ENCODE measurements at places on chromosomes 1 and 21. TPM values are rescaled to one million over a fixed set of nuclear protein-coding genes. Genes with fewer than 3 reads are reported as not detected.

GRCh38 chr1:166920561-166921475 is 44.8 kb upstream of the TADA1 start:
- no peak overlapping the region for H3K27ac ChIP-seq
- H3K4me1 ChIP-seq: peaks cover 18% of the 10 kb centered on the region
- no peak for DNase-seq
- no peaks in the 10 kb centered on the region for H3K36me3 ChIP-seq
- H3K4me3 ChIP-seq: no peak overlapping the region
- no peaks in the 10 kb centered on the region for H3K27me3 ChIP-seq

DNA sequence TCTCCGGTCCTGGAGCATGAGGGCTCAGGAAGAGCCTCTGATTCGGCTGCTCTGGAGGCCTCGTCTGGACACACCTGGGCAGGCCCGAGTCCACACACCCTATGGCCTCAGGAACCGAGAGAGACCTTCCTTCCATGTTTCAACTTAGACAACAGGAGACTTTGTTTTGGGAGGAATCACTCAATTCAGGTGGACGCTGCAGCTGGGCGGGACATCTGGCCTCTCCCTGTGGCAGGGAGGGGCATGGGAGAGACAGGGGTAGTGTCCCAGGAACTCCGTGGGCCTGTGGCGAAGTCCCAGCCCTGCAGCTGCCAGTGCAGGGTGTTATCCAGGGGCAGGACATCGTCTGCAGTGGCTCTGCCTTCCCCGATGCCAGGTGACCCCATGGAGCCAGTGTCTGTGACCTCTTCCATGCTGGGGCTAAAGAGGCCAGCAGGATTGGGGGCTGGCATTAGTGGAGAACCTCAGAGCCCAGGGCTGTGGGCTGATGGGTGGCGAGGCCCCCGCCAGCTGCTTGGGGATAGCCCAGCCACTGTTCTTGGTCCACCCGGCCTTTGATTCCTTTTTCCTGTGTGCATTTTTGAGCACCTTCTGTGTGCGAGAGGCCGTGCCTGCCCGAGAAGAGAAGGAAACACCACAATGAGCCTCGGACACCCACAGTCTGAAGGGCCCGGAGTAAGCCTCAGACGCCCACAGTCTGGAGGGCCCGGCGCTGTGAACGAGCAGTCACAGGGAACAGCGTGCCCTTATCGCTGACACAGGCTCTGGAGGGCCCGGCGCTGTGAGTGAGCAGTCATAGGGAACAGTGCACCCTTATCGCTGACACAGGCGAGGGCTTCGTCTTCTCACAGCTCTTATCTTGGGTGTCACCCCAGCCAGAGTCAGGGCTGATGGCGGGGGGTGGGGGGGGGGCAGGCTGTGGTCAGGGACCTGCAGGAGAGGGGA is 6.2 kb downstream of the COL18A1 start:
- no peaks in the 10 kb centered on the region for H3K27me3 ChIP-seq
- no peak for DNase-seq
- H3K4me1 ChIP-seq: no peaks in the 10 kb centered on the region
- H3K27ac ChIP-seq: no peak overlapping the region
- no peak overlapping the region for H3K4me3 ChIP-seq

GRCh38 chr1:153572569-153573015 is 6.9 kb upstream of the S100A2 start:
- no peak overlapping the region for H3K4me3 ChIP-seq
- no peak overlapping the region for H3K27ac ChIP-seq

The FMO5 gene
- total RNA-seq: not detected

GRCh38 chr1:21639594-21640041 is 29.5 kb downstream of the RAP1GAP start:
- H3K36me3 ChIP-seq: no peaks in the 10 kb centered on the region
- no peak for DNase-seq
- no peak overlapping the region for H3K27ac ChIP-seq
- peaks cover 8% of the 10 kb centered on the region for H3K4me1 ChIP-seq
- no peak overlapping the region for H3K4me3 ChIP-seq
- no peaks in the 10 kb centered on the region for H3K27me3 ChIP-seq

DNA sequence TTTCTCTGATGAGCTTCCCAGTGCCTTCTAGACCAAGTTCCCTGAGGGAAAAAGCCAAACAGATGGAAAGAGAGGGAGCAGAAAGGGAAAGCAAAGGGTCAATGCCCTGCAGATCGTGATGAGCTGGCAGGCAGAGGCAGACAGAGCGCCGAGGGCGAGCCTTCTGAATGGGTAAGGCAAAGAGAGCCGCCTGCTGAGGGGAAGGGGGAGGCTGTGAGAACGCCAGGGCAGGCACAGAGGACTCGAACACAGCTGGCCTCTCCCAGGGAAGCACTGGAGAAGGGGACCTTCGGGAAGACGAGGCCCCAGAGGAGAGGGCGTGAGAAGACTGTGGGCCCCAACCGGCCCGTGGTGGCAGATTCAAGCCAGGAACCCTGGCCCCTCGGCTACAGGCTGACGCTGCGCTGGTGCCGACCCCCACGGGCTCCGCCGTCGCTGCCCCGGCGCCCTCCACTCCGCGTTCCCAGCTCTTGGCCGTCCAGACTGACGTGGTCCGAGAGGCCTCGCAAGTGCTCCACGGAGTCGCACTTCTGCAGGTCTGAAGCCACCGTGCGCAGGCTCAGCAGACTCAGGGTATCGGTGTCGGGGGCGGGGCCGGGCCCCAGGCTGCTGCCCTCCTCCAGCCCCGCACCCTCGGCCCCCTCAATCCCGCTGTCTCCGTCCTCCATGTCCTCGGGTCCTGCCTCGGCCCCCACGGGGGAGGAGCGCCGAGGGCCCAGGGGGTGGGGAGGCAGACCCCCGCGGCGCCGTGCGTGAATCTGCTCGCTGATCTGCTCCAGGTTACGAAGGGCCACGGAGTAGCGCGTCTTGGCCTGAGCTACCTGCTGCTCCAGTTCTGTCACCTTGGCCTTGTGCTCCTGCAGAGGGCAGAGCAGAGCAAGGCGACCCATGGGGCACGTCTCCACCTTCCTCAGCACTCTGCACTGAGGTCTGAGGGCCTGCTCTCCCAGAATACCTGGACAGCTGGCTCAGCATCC is 13.9 kb downstream of the SH3BP5L start:
- peaks cover 13% of the 10 kb centered on the region for H3K4me1 ChIP-seq
- DNase-seq: peak; percentile 61
- H3K36me3 ChIP-seq: peaks cover 7% of the 10 kb centered on the region
- H3K4me3 ChIP-seq: no peak overlapping the region
- no peak overlapping the region for H3K27ac ChIP-seq

The ARHGEF16 gene
- not detected for total RNA-seq

The USF1 gene
- total RNA-seq: 61.2 TPM

The FNDC5 gene
- total RNA-seq: not detected

- peak; percentile 77 for DNase-seq
- no peak overlapping the region for H3K27ac ChIP-seq
- peaks cover 6% of the 10 kb centered on the region for H3K27me3 ChIP-seq
- H3K36me3 ChIP-seq: no peaks in the 10 kb centered on the region
Observed at GRCh38 chr1:229341774-229342655, 832 bp downstream of the CCSAP start.

DNA sequence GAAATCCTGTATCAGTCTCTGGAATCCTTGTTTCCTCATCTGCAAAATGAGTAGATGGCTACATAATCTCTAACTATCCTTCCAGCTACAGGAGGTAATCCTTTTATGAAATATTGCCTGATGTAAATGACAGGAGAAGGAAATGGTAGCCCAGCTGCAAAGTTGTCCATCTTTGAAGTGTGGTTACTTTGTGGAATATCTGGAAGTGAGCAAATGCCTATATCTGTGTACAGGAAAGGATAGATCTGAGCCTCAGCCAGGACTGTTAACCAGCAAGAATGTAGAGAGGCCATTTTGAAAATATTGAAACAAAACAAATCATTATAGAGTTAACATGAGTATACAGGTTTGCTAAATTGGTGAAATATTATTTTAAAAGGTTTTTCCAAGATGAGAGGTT is 74.8 kb upstream of the BMP8A start:
- no peaks in the 10 kb centered on the region for H3K36me3 ChIP-seq
- no peak overlapping the region for H3K27ac ChIP-seq
- H3K4me1 ChIP-seq: peaks cover 4% of the 10 kb centered on the region
- H3K4me3 ChIP-seq: no peak overlapping the region

Measured in Karpas-422 (cell line).